ENCODE measurements at places on chromosomes 2 and 18.

GRCh38 chr18:76943542-76944339, 121.4 kb downstream of the ZNF236 start:
- DNase-seq: peak; percentile 98

GRCh38 chr2:158903711-158904405, 64.6 kb upstream of the TANC1 start:
- DNase-seq: no peak

GRCh38 chr18:48219037-48219809, 190.0 kb downstream of the ZBTB7C start:
- DNase-seq: no peak

DNA sequence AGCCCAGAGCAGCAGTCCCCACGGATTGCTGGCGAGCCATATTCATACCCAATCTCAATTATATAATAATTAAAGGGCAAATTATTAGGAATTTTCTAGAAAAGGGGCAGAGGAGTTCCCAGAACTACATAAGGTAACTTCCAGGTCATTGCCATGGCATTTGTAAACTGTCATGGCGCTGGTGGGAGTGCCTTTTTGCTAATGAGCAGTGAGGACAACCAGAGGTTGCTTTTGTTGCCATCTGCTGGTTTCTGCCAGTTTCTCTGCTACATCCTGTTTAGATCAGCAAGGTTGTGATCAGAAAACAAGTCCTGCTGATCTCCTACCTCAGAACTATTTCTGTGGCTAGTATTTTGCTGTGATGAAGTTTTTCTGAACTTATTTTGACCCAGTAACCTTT, 159.8 kb upstream of the PIEZO2 start:
- DNase-seq: no peak

DNA sequence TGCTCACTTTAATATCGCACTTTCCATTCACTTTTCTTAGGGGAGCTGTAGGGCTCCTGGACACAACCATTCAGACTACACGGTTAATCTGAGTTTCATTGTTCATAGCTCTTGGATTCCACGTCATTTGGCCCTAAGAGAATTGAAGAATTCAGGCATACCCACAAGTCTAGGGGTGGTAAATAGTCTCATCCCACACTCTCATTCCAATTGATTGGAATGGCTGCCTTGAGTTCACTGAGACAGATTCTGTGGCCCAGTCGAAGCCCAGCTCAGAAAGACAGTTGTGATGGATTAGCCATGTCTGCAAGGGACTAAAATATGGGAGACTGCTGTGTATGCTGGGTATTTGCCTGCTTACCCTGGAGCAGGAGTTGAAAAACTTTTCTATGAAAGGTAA, 124.6 kb downstream of the TFCP2L1 start:
- DNase-seq: no peak

DNA sequence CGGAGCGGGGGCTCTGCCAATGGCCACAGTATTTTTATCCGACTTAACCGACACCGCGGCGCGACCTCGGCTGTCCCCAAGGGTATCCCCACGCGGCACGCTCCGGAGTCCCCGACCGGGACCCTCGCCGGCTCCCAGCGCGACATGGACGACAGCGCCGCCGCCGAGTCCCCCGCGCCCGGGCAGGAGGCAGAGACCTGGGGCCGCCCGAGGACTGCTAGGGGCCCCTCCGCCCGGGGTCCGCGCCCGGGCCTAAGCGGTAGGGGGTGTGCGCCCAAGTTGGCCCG, 468 bp downstream of the UXS1 start:
- no peak for DNase-seq

GRCh38 chr2:57943315-57943714, 103.3 kb upstream of the VRK2 start:
- peak; percentile 73 for DNase-seq

DNA sequence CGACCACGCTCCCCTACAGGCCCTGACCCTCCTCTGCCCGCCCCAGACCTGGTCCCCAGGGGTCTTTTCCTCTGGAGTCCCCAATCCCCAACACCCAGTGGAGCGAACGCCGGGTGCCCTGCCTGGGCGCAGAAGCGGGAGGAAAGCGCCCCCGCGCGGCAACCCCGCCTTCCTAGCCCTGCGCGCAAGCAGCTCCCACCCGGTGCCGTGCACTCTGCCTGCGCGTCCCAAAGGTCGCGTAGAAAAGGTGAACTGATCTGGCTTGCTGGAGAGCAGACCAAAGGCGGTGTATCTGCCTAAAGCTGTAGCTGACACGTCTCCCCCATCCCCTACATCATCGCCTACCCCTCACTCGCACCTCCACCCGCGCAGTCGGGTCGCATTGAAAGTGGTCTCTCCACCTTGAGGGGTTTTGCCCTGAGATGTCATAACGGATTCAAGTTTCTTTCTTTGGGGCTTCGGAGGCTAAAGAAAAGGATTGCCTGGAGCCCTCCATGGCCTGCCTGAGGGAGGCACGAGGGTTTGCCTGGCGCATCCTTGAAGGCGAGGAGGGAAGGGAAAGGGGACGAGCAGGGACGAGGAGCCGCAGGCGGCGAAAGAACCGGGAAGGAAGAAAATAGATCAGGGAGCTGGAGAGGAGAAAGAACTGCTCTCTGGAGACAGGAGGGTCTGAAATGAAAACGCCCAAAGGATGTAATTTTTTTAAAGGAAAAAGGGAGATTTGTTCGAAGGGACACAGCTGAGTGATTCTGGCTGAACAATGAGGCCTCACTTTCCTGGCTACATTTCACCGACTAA, 5.8 kb downstream of the GAD1 start:
- DNase-seq: no peak

- DNase-seq: no peak
These were observed 13.0 kb downstream of the L3MBTL4 start for GRCh38 chr18:6401687-6402086.

DNA sequence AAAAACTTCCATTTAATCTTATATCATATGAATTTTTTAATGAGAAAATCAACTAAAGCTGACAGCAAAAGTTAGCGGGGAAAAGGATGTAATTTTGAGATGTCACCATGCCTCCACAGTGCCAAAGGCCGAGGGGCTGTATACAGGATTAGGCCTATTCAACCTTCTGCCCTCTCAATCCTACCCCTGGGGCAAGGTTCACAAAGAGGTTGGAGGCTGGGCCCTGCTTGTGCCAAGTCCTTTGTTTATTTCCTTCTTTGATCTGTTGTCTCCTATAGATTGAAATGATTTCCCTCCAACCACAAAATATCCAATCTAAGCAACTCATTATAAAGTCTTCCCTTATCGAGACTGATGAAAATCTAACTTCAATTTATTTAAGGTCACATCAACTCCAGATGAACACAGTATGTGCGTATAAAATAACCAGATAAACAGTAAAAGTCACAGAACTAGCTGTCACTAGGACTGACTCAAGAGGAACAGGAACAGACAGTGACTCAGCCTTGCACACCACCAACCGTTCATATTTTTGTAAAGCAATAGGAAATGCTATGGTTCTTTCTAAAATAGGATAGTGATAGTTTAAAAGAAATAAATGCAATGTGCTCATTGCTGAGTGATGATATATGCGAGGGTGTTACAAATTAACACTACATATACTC, 95.8 kb downstream of the SLC25A12 start:
- DNase-seq: peak; percentile 34

GRCh38 chr2:131039535-131039907, 53.7 kb downstream of the FAM168B start:
- DNase-seq: no peak

GRCh38 chr2:227052879-227053278, 111.1 kb downstream of the COL4A4 start:
- no peak for DNase-seq

DNA sequence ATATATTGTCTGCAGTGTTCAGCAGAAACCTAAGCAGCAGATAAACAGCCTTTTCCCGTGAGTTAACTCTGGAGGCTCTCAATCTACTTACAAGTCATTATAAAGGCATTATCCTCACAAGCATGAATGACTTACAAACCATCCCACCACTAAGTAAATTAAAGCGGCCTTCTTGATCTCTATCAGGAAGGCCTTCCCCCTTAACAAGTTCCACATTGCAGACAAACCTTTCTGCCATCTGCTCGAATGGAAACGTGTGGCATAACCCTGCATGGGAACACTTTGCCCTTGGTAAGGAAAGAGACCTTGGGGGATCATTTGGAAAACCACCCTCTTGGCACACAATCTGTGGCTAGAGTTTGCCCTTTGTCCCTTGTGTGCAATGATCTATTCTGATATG, 199.5 kb downstream of the OSR1 start:
- no peak for DNase-seq

DNA sequence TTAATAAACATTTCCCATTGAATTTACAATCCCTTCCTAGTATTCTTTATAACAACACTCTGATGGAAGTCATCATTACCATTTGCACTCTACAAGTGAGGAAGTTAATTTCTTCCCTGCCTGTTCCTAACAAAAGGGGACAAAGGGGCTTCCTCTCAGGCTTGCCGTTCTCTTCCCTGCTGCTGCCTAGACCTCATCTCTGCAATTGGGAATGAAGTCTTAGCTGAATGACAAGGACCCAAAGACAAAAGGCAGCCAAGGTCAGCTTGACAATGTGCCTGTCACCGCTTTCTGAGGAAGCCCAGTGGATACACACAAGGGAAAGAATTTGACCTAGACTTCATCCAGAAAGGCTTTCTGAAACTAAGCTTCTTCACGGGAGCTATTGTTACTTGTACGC, 416.4 kb downstream of the CMPK2 start:
- no peak for DNase-seq

GRCh38 chr2:152298754-152299153, 36.2 kb upstream of the FMNL2 start:
- no peak for DNase-seq

DNA sequence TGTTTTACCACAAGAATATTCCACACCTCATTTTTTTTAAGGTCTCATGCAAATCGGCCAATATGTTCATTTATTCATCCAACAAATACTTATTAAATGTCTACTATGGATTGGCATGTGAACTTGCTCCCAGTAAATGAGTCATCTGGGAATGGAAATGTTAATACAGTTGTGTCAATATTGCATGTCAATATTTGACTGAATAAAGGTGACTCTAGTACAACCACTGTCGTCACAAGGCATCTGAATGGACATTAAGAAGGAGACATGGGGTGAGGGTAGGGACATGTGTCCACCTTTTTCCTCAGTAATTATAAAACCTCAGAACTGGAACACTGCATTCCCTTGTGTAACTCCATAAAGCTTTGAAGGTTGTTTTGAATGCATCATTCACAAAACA, 365.4 kb downstream of the ADCYAP1 start:
- no peak for DNase-seq

Data from fibroblast of villous mesenchyme (primary cell).